ENCODE measurements at places on chromosomes 11 and 22. TPM values are rescaled to one million over a fixed set of nuclear protein-coding genes. Genes with fewer than 3 reads are reported as not detected.

Gene XNDC1N
- total RNA-seq: 7.9 TPM

Gene C11orf71
- total RNA-seq: 15.0 TPM

Gene AIFM3
- total RNA-seq: 132 TPM

Gene OR8G1
- not detected for total RNA-seq

Gene C11orf86
- 88.3 TPM for total RNA-seq

Gene CCDC34
- total RNA-seq: 5.6 TPM

- DNase-seq: peak; percentile 61
Measured at GRCh38 chr11:2390725-2391151, 9.8 kb upstream of the TSSC4 start.

GRCh38 chr11:35049859-35050531 is 89.0 kb upstream of the CD44 start:
- no peak for DNase-seq

DNA sequence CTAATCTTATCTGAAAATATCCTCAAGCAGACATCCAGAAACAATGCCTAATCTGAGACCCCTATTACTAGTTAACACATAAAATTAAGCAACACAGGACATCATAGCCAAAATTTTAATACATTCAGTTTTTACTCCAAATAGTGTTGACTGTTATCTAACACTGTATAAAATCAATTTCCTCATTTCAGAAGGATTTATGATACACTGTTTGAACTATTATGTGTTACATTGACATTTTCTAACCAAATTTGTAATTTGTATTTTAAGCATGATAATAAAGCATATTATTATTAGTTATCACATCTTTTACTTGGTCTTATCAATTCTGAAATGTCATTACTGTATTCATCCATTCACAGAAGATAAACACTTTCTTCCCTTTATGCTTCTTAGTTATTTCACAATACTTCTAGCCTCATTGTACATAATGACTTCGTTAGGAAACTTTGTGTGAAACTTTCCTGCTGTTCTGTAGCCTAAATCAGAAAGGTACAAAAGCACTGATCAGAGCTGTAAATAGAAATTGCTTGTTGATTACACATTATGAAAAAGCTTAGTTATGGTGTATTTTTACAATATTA is 1248.9 kb downstream of the JRKL start:
- no peak for DNase-seq

DNA sequence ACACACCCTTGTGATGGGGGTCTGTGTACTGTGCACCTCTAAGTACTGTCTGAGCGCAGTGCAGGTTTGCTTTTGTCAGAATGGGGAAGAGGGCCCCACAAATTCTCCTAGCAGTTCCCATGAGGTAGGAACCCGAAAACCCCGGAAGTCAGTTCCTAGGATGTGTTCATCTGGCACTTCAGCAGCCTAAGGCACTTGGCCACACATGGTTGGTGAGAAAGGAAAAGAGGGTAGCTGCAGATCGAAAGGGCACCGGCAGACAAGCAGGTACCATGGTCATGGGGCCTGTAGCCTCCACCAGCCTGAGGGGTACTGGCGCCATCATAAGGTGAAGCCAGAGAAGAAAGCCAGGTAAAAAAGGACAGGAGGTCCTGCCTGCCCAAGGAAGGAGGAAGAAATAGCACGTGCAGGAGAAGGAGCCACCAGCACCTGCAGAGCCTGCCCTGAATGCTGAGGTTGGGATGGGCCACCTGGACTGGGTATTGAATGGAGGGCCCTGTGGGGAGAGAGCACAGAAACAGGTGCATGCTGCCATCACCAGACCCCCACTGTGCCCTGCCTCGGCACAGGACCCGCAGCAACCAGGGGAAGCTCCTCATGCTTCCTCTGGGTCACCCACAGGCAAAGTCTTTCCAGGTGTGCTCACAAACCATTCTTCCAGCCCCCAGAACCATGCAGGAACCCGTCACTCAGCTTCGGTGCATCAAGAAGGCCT is 8.1 kb upstream of the CASTOR1 start:
- DNase-seq: no peak

- DNase-seq: no peak
Measured at GRCh38 chr11:35040221-35040942, 98.6 kb upstream of the CD44 start.

- DNase-seq: no peak
Measured at GRCh38 chr11:15901054-15901453, 455.3 kb downstream of the SOX6 start.

DNA sequence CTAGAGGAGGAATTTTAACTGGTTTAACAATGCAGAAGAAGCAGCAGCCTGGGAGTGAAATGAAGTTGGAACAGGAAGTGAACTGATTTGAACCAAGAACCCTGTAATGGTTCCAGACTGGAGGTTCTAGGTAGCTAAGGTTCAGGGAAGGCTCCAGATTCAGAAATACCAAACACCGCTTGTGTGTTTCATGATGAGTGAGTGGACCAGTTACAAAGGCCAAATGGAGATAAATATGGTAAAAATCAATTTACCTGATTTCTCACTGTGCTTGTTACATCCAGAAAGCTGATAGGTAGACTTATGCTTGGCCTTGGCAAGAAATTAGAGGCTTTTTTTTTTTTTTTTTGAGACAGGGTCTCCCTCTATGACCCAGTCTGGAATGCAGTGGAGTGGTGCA is 12.9 kb downstream of the ATG13 start:
- DNase-seq: no peak

DNA sequence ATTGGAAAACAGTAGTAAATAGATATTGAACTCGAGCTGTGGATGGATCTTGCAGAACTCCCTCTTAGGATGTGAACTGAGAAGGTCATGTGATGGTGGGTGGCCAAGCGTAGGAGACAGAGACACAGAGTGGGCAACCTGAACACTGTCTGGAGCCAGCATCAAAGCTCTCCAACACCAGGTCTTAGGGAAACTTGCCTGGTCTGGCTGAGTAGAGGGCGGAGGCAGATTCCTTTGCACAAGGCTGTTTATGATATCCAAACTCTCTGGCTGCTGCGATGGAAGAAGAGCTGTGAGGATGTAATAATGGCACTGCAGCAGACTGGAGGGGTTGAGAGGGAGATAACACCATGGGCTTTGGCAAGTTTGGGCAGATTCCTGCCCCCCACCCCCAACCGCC is 10.1 kb downstream of the NAV2 start:
- DNase-seq: no peak

DNA sequence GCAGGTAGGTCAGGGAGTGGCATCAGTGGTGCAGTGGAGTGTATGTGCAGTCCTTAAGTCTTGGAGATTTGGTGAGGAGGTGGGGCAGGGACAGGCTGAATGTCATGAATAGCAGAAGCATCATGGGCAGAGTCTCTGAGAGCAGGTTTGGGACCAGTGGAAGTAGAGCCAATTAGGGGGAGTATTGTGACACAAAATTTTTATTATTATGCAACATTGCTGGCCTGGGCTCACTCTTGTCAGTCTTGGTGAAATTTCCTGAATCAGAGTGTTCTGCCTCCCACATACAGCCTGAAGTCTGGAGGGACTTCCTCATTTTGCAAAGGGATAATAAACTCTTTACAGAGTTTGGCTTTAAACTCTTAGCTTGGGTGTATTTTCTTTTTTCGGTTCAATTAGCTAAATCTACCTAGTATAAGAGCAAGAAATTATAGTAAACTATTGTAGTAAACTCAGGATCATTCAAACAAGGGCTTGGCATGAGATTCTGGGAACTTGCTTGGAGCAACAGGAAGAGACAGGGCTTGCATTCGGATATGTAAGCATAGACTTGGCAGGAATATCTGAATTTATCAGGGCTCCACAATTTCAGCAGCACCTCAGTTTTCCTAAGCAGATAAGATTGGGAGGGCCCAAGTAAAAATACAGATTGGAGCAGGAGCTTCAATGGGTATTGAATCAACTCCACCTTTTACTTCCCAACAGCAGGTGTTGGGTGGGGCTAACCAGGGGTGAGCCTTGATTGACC is 67.7 kb downstream of the FDX1 start:
- no peak for DNase-seq

- no peak for DNase-seq
Measured at GRCh38 chr22:44407987-44408828, 89.8 kb downstream of the RTL6 start.

- no peak for DNase-seq
Measured at GRCh38 chr11:303363-303762, 4.0 kb upstream of the IFITM5 start.

DNA sequence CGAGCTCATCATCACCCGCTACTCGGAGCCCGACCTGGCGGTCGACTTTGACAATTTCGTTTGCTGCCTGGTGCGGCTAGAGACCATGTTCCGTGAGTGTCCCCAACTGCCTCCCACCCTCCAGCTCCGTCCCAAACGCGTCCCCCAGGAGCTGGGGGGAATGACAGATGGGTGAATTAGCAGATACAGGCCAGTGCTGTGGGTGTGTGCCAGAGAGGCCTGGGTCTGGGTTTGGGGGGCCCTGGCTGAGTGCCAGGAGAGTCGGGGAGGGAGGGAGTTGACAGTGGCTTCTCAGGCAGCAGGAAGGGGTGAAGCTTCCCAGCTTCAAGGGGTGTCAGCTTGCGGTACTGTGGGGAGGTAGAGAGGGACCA is 28.6 kb downstream of the CAPN1 start:
- DNase-seq: no peak

GRCh38 chr22:28570696-28571373 is 108.8 kb downstream of the TTC28 start:
- no peak for DNase-seq

DNA sequence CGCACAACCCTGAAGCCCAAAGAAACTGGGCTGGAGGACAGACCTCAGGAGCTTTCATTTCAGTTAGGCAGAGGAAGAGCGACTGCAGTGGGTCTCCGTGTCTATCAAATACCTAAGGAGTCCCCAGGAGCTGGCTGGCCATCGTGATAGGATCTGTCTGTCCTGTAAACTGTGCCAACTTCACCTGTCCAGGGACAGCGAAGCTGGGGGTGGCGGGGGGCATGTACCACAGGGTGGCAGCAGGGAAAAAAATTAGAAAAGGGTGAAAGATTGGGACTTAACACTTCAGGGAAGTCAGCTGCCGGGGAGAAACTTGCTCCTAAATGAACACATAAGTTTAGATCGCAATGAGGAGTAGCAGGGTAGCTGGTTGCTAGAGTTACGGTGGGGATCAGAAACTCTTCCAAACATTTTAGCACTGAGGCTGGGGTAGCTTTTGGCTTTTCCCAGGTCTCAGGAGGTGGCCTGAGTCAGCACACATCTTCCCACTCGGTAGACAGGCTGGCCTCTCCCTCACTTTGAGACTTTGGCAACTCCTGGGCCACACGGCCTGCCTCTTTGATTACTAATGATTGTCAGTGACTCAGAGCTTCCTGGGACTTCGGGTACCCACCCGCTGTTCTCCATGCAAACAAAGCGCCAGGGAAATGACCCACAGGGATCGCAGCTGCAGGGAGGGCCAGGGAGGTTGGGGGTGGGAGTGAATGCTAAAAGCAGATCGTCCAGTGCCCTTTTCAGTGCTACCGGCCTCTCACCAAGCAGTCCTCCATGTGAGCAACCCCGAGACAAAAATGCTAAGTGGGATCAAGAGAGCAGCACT is 2.9 kb upstream of the MTFP1 start:
- peak; percentile 78 for DNase-seq

DNA sequence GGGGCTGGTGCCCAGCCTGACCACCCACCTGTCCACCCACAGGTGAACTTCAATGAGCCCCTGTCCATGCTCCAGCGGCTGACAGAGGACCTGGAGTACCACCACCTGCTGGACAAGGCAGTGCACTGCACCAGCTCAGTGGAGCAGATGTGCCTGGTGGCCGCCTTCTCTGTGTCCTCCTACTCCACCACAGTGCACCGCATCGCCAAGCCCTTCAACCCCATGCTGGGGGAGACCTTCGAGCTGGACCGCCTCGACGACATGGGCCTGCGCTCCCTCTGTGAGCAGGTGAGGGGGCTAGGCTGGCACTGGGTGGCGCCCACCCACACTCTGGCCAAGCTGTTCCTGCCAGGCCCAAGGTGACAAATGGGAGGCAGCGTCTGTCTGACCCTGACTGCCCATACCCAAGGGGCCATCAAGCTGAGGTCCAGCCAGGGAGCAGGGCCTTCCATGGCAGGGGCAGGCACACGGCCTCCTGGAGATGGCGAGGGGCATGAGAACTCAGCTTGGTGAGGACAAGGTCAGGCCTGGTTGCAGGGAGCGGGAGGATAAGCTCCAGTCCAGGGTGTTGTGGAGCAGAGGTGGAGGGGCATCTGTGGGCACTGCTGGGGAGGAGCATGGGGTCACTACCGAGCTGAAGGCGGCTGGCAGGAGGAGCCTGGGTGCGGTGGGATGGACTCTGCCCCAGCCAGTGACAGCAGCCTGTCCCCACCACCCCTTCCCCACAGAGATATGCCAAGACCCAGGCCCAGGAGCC is 77.7 kb downstream of the MORC2 start:
- DNase-seq: peak; percentile 41

DNA sequence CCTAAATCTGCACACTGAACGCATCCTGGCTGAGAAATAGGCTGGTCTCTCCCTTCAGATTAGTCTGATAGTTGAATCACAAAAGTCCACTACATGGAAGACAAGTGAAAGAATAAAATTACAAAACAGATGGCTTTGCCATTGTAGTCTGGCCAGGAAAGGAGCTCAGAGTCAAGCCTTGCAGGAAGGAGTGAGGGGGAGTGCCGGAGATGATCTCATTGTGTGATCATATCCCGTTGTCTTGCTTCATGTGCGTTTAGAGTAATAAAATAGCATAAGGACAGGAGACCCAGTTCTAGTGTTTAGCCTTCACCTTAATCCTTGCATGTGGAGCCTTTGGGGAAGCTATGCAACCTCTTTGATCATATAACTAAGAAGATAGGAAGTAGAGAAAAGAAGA is 666.7 kb upstream of the RAG2 start:
- no peak for DNase-seq

- no peak for DNase-seq
Measured at GRCh38 chr11:62874851-62875250, 5.8 kb upstream of the SLC3A2 start.

- DNase-seq: no peak
Measured at GRCh38 chr22:50360578-50360977, 17.5 kb downstream of the PPP6R2 start.

- DNase-seq: peak; percentile 92
Measured at GRCh38 chr11:57778318-57779037, 16.9 kb downstream of the CTNND1 start.

GRCh38 chr11:71179877-71180605 is 72.3 kb downstream of the SHANK2 start:
- DNase-seq: peak; percentile 20

- no peak for DNase-seq
Measured at GRCh38 chr11:42311514-42311913, 852.1 kb upstream of the LRRC4C start.

GRCh38 chr11:66231561-66231960 is 36.9 kb upstream of the RAB1B start:
- no peak for DNase-seq

- peak; percentile 13 for DNase-seq
Measured at GRCh38 chr11:130710497-130711012, 205.7 kb downstream of the SNX19 start.

DNA sequence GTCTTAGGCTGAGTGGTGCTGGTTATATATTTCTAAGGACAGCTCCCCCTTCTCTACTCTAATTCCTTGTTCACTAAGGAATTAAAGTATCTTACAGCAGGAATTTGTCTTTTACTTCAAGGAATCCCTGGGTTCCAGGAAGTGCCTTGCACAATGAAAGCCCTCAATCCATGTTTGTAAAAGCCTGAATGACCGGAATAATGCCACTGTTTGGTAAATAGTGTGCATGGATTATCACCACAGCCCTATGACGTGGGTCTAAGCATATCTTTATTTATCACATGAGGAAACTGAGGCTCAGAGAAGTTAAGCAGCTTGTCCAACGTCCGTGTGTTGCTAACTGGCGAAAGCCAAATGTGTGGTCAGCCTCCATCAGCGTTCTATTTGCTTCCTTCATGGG is 135.7 kb upstream of the NAV2 start:
- no peak for DNase-seq
